Breast epithelium (tissue), 4 donors: ENCODE measurements at places on chromosomes 1 and 21.

- H3K27ac ChIP-seq, result peak overlapping the region; percentile 18
- H3K4me3 ChIP-seq, result no peak overlapping the region
- no peaks in the 10 kb centered on the region for H3K4me1 ChIP-seq
- no peaks in the 10 kb centered on the region for H3K27me3 ChIP-seq
- no peak for DNase-seq
- no peaks in the 10 kb centered on the region for H3K36me3 ChIP-seq
Measured at GRCh38 chr1:201192261-201192788, 1.7 kb downstream of the IGFN1 start.

DNA sequence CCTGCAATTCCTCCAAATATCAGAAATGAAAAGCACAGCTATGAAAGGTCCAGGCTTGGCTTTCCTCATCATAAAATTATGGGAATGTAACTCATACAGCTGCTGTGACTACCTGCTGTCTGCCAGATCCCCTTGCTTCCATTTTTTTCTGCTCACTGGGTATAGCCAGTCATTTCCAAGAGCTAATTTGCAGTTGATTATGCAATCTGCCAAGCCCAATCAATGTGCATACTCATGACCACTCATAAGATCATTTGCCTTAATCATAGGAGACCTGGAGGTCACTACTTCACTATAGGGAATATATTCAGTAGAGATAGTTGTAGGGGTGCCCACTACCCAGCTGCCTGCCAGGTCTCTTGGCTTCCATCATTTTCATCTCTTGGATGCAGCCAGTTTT, 417.7 kb upstream of the ZRANB2 start:
- H3K27ac ChIP-seq, result no peak overlapping the region
- no peaks in the 10 kb centered on the region for H3K4me1 ChIP-seq
- no peak overlapping the region for H3K4me3 ChIP-seq
- H3K36me3 ChIP-seq, result no peaks in the 10 kb centered on the region

DNA sequence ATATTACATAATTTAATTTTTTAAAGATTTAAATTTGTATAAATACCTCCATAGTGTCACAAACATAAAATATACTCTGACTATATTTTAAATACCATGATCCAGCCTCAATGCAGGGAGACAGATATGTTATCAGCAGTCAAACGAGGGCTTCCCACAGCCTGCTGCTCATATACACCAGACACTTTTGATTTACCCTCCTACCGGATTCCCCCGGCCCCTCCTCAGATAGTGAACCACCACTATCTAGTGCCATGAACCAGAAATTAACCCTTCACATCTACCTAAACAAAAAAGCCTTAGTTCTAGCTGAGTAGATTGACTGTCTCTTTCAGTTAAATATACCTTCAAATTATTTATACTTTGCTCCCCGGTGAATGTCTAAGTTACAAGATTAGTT, 52.4 kb upstream of the C1orf53 start:
- no peaks in the 10 kb centered on the region for H3K4me1 ChIP-seq
- no peak overlapping the region for H3K27ac ChIP-seq
- DNase-seq, result no peak
- H3K36me3 ChIP-seq, result no peaks in the 10 kb centered on the region
- H3K4me3 ChIP-seq, result no peak overlapping the region

DNA sequence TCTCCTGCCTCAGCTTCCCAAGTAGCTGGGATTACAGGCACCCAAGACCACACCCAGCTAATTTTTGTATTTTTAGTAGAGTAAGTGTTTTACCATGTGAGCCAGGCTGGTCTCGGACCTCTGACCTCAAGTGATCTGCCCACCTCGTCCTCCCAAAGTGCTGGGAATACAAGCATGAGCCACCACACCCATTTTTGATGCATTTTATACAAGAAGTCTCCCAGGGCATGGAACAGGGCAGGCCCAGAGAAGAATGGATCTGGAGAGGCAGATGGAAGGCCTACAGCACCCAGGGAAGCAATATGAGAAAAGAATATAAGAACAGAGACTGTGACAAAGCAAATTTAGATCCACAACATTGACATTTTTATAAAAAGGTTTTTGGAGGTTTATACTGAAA, 18.8 kb upstream of the IFNAR1 start:
- no peaks in the 10 kb centered on the region for H3K36me3 ChIP-seq
- H3K27me3 ChIP-seq, result no peaks in the 10 kb centered on the region
- no peak overlapping the region for H3K4me3 ChIP-seq
- no peaks in the 10 kb centered on the region for H3K4me1 ChIP-seq
- DNase-seq, result no peak

DNA sequence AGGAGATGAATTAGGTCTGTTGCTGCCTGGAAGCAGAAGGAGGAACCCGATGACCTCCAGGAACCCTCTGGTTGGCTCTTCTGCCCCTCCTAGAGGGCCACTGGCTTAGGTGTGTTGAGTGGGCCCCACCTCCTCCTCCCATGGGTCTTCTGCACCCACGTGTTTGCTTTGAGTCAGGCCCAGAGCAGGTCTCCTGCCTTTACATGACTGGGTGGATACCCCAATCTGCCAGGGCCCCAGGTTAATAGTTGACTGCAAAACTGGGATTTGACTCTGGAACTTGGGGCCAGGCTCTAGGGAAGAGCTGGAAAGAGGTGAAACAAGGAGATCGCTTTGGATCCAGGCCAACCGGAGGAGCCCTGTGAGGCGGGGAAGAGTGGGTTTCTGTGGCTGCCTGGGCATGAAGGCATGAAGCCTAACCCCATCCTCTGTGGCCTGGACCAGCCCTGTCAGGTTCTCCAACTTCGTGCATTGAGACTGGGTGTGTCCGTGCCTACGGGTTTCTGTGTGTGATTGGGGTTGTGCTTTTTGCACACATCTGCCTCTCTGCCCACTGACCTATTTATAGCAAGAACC, 7.8 kb upstream of the LAD1 start:
- H3K4me1 ChIP-seq, result no peaks in the 10 kb centered on the region
- H3K4me3 ChIP-seq, result no peak overlapping the region
- DNase-seq, result no peak
- H3K36me3 ChIP-seq, result no peaks in the 10 kb centered on the region

DNA sequence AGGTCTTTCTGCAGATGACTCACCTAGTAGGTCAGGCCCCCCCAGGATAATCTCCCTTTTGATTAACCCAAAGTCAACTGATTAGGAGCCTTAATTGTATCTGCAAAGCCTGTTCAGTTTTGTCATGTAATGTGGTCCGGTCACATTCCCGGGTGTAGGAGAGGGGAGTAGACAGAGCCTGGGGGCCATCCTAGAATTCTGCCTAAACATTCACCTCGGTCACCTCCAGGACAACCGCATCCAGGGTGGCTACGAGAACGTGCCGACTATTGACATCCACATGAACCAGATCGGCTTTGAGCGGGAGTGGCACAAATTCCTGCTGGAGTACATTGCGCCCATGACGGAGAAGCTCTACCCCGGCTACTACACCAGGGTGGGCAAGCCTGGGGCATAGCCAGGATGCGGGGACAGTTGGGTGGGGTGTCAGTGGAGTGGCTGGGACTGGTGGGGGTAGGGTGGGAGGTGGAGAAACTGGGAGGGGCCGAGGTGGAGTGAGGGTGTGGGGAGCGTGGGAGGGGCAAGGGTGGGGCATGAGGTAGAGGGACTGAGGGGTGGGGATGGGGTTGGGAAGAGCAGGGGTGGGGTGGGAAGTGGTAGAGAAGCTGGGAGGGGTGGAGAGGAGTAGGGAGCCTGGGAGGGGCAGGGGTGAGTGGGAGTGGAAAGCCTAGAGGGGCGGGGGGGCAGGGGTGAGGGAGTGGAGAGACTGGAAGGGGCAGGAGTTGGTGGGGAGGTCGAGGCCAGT, 9.6 kb upstream of the MFN2 start:
- H3K4me3 ChIP-seq, result no peak overlapping the region
- H3K4me1 ChIP-seq, result no peaks in the 10 kb centered on the region
- no peaks in the 10 kb centered on the region for H3K27me3 ChIP-seq
- no peak for DNase-seq
- H3K36me3 ChIP-seq, result peaks cover under 1% of the 10 kb centered on the region

DNA sequence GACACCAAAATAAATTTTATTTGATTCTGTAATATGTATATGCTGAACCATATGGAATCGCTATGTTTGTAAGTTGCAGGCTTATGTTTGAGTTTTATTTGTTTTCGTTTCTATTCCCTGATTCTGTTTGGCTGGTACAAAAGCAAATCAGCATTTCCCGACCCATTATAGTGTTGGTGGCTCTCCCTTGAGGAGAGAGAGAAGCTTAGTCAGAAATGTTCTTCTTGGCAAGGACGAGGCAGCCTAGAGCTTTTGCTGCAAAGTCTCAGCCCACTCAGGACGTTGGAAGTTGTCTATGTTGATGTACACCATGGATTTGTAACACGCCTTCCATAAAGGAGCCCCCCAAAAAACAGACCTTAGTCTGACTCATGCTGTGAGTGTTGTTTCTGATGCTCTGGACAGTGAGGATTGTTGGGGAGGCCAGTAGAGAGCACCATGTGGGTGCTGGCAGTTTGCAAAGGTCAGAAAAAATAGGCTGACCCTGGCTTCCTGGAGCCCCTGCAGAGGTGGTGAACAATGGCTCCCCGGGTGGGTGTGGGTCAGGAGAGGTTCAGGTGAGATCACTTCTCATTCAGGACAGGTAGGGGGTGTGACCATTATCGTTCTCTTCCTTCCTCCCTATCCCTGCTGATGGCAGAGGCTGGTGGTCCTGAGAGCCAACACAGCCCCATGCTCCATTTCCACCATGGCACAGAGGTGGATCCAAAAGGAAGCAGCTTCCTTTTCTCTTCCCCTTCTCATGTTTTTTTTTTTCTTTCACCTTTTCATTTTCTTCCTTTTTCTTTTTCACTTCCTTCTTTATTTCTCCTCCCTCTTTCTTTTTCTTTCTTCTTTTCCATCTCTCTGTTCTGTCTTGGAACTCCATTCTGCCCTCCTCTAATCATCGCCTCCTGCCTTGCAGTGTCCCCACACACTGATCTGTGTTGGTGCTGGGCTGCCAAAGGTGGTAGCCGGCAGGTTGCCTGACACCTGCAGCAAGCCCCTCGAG, 84.4 kb upstream of the CNTN2 start:
- H3K27ac ChIP-seq, result no peak overlapping the region
- H3K4me3 ChIP-seq, result no peak overlapping the region
- H3K27me3 ChIP-seq, result no peaks in the 10 kb centered on the region
- no peak for DNase-seq

DNA sequence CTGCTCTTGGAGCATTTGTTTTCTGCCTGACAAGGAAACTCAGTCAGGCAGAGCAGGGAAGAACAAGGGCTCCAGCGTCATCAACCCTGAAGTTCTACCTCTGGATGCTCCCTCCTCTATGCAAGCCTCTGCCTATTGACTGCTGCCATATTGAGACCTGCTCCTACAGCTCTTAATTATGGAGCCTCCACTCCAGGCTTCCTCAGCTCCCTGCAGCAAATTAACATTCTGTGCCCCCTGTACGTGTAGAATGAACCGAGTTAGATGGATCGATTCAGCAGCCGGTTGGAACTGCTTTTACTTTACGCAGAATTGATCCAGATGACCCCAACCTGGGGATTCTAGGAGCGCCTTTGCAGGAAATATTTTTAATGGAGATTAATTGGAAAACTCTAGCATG, 68.7 kb downstream of the KIRREL1 start:
- H3K4me1 ChIP-seq, result no peaks in the 10 kb centered on the region
- no peak for DNase-seq
- no peaks in the 10 kb centered on the region for H3K36me3 ChIP-seq
- H3K4me3 ChIP-seq, result no peak overlapping the region
- H3K27ac ChIP-seq, result no peak overlapping the region
- no peaks in the 10 kb centered on the region for H3K27me3 ChIP-seq

DNA sequence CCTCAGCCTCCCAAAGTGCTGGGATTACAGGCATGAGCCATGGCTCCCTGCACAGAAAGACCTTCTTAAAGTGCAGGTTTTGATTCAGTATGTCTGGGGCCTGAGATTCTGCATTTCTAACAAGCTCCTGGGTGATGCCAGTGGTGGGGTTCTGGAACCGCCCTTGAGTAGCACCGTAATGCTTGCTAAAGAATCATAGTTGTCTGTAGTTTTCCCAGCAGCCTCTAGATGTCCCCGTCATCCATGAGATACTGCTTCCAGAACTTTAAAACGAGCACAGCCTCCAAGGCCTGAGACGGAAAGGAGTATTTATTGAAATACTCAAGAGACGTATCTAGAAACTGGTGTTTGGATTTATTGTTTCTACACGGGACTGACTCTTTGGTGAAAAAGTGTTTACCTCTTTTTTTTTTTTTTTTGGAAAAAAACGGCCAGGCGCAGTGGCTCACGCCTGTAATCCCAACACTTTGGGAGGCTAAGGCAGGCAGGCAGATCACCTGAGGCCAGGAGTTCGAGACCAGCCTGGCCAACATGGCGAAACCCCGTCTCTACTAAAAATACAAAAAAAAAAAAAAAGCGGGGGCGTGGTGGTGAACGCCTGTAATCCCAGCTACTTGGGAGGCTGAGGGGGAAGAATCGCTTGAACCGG, 2.6 kb upstream of the TOR3A start:
- no peak overlapping the region for H3K27ac ChIP-seq
- peaks cover 5% of the 10 kb centered on the region for H3K4me1 ChIP-seq
- no peaks in the 10 kb centered on the region for H3K36me3 ChIP-seq
- no peaks in the 10 kb centered on the region for H3K27me3 ChIP-seq
- no peak for DNase-seq

DNA sequence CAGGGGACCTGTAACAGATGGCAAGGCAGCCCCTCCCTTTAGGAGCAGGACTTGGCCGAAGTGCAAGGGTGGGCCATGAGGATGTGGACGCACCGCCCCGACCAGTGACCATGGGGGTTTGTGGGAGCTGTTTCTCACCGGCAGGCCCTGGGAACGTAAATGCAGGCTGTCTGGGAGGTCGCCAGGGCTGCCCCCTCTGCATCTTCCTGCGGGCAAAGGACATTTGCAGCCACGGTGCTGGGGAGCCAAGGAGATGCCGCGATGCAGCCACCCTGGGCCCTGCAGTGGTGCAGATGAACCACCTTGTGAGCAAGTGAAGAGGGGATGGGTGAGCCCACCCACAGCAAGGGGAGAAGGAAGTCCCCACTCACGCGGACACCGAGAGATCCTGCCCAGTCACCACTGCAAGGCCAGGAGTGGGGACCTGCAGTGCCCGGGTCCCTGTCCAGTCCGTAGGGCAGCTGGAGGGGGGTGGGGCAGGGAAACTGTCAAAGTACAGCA, 121.1 kb downstream of the SIK1 start:
- no peaks in the 10 kb centered on the region for H3K4me1 ChIP-seq
- H3K27ac ChIP-seq, result no peak overlapping the region
- no peaks in the 10 kb centered on the region for H3K27me3 ChIP-seq
- no peak for DNase-seq
- no peaks in the 10 kb centered on the region for H3K36me3 ChIP-seq

GRCh38 chr1:116767782-116768382, 13.7 kb downstream of the CD2 start:
- no peak for DNase-seq
- no peaks in the 10 kb centered on the region for H3K36me3 ChIP-seq
- H3K4me1 ChIP-seq, result no peaks in the 10 kb centered on the region
- H3K4me3 ChIP-seq, result no peak overlapping the region
- no peak overlapping the region for H3K27ac ChIP-seq
- no peaks in the 10 kb centered on the region for H3K27me3 ChIP-seq

DNA sequence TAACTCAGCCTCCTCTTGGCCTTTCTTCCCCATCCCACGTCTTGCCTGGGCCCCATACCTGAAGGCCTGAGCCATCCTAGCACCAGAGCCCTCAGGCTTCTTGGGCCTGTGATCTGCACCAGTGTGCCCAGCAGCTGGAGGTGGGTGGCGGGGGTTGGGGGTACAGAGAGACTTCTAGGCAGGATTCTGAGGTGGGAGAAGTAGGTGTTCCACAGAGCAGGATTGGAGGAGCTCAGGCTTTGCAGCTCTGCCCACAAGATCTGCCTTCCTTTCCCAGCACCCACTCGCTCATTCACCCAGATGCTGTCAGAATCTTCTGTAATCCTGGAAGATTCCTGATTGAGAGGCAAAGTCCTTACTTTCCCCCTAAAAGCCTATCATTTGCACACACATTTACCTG, 10.0 kb upstream of the GJB5 start:
- no peaks in the 10 kb centered on the region for H3K36me3 ChIP-seq
- no peaks in the 10 kb centered on the region for H3K27me3 ChIP-seq
- H3K4me1 ChIP-seq, result no peaks in the 10 kb centered on the region
- no peak overlapping the region for H3K27ac ChIP-seq
- no peak for DNase-seq
- no peak overlapping the region for H3K4me3 ChIP-seq
